NCI-H2171 (cell line): ENCODE measurements at places on chromosomes 6 and 20.

GRCh38 chr20:3470208-3470626 lies 601 bp upstream of the ATRN start:
- DNase-seq: no peak

GRCh38 chr6:82085701-82086100 lies 161.8 kb downstream of the IBTK start:
- no peak for DNase-seq

GRCh38 chr6:5599127-5599526 lies 337.8 kb downstream of the FARS2 start:
- no peak for DNase-seq

GRCh38 chr20:63096681-63097335 lies 90.0 kb upstream of the BHLHE23 start:
- no peak for DNase-seq

- DNase-seq: no peak
Measured at GRCh38 chr6:122568797-122569221, 41.4 kb upstream of the PKIB start.

- no peak for DNase-seq
Measured at GRCh38 chr6:42136508-42137193, 5.8 kb downstream of the C6orf132 start.

DNA sequence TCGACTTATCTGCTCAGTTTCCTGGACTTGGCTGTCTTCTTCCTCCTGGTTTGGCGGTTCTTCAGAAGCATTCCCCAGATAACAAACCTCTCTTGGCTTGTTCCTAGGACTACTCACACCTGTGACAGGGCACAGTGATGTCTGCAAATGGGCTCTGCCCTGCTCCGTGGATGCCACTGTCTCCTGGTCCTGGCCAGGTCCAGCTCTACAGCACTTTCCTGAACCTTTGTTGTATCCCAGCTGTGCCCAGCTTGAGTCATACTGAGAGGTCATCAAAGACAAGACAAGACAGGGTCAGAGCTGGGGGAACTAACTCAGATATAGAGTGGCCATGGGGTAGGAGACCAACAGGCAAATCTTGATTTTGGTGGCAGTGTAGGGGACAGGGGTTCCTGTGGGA lies 102.7 kb upstream of the SLC22A23 start:
- no peak for DNase-seq

DNA sequence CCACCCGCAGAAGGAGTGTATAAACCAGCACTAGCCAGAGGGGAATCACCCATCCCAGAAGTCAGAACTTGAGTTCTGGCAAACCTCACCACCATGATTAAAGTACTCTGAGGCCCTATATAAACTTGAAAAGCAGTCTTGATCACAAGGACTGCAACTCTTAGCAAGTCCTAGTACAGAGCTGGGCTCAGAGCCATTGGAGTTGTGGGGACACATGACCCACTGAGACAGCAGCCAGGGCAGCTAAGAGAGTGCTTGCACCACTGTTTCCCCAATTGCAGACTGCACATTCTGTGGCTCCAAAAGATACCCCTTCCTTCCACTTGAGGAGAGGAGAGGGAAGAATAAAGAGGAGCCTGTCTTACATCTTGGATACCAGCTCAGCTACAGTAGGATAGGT lies 4.7 kb upstream of the MCM9 start:
- DNase-seq: no peak

DNA sequence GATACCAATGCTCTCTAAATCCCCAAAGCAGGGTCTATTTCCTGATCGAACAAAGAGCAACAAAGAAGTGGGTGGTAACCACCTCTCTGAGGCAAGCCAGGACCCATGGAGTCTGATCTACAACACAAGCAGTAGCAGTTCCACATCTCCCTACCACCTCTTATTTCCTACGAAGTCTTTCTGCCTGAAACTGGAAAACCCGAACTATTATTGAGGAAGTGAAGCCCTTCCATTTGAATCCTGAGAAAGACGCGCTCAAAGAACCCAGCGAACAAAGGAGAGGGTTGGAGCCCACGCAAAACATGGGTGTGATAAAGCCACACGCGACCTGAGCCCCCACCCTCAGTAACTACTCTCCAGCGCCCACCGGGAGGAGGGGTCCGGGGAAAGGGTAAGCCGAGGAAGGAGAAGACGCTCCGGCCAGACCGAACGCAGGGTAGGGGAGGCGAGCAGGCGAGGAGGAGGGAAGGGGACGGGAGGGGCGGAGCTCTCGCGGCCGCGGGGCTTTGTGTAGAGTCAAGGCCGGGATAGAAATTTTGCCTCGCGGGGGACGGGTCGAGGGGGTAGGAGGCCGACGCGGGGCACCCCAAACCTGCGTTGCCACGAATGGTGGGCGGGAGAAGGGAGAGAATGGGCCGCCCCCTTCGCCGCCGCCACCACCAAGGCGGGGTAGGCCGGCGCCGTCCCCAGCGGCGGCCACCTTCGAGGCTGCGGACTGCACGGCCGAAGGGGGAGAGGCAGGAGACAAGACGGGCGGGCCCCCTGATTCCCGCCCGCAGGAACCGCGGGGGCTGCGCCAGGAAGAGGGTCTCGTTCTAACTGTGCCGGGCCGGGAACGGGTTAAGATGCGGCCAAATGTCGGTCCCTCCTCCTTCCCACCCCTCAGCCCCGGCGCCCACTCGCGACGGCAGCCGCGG lies 802 bp downstream of the HDAC2 start:
- peak; percentile 57 for DNase-seq

DNA sequence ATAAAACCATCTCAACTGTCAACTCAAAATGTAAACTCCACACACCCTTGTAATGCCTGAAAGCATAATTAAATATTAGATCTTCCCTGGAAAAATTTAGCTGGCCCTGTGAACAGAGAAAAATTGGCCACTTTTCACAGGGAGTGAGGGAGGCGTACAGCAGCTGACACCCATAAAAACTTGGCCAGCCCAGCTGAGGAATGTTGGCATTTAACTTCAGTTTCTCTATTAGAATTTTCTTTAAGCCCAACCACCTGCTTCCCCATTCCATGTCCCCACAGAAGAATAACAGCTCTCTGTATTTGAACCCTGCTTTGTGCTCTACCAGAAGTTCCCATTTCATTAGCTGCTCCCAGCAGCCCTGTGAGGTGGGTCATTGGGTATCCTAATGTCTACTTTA lies 41.0 kb downstream of the PKHD1 start:
- no peak for DNase-seq

DNA sequence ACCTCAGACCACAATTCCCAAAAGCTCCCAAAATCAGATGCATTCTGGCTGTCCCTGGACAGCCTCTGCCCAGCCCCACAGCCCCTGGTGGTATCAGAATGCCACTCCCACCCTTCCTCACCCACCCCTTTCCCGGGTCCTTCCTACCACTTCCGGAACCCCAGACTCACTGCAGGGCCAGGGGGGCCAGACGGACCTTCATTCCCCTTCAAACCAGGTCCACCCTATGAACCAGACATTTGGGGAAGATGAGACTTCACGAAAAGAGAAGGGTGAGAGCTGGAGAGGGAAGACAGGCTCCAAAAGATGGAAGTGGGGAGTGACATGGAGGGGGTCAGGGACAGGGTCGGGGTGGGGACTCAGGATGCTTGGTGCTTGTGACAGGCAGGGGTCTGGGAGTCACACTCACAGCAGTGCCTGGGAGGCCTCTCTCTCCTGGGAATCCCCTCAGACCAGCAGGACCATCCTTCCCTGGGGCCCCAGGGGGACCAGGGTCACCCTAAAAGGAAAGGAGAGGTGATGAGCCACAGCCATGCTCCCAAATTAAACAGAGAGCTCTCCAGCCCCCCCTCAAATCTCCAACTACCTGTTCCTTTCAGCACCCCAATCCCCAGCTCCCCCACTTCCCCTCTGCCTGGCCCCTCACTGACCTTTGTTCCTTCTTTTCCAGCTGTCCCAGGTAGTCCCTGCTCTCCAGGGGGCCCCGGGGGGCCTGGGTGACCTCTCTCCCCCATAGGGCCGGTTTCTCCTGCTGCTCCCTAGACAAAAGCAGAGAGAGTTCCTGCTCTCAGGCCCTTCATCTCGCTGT lies 20.2 kb downstream of the COL11A2 start:
- DNase-seq: no peak

GRCh38 chr20:62762801-62763368 lies 33.4 kb upstream of the MRGBP start:
- no peak for DNase-seq

DNA sequence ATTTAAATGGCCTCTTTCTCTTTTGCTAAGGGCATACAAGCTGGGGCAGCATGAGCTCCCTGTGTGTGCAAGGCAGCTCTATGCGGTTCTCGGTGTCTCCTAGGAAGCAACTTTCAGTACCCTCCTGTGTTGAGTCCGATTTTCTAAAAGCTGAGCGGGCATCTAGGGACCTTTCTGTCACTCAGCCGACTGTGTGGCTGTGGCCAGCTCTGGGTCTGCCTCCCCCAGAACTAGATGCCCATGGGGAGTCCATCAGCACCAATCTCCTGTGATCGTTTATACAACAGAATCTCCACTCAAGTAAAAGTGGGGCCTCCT lies 7.5 kb downstream of the NELFCD start:
- no peak for DNase-seq
